ENCODE measurements at places on chromosomes 6 and 20.

DNA sequence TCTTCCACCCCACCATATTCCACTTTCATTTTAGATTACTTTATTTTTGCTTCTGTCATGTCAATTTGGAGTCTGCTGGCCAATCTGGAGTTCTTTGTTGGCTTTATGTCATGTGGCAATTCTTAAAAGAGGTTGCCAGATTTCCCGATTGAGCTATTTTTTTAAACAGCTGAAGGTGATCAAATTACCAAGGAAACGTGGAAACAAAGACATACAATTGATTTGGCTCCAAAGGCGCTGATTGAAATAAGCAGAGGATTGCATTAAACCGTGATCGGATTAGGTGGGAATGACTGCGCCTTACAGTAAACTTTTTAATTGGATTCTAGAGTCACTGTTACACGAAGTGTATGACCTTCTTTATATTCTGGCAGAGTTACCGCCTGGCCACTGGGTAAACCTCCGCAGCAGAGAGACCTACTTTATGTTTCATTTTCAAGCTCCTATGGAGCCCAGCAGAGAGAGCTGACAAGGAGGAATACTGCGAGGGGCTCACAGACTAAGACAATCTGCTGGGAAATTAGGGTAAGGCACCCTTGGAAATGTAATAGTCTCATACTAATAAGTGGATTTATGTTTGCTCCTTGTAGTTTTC, 37.9 kb downstream of the SIM1 start:
- DNase-seq = no peak

- DNase-seq = no peak
Measured at GRCh38 chr6:152136449-152136825, 329.0 kb downstream of the ESR1 start.

DNA sequence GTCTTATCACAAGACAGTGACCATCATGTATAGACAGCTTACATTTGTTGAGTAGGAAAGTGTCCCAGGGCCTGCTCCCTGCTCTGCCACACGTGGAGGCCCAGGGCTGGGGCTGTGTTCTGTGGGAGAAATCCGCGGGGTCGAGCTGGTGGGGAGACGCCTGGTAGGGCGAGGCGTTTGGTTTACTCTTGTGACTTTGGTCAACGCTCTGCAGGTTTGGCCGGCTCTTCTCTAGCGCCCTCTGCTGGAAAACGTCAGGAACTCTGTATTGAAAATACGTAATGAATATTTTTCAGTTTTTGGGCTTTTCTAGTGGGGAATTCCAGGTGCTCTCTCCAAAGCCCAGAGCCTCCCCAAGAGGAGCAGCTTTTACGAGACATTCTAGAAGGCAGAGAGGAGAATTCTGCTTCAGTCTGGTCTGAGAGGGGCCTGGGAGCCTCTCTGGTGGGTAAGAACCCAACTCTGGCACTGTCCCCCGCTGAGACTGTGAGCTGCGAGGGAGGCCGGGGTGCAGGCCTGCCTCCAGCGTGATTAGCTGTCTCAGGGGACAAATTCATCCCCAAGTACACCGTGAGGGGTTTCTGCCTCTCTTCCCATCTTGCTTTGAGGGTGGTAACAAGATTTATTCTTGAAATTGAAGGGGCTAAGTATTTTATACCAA, 112.6 kb upstream of the RALGAPA2 start:
- no peak for DNase-seq

- no peak for DNase-seq
Measured at GRCh38 chr6:153028963-153029362, 26.5 kb upstream of the MTRF1L start.

DNA sequence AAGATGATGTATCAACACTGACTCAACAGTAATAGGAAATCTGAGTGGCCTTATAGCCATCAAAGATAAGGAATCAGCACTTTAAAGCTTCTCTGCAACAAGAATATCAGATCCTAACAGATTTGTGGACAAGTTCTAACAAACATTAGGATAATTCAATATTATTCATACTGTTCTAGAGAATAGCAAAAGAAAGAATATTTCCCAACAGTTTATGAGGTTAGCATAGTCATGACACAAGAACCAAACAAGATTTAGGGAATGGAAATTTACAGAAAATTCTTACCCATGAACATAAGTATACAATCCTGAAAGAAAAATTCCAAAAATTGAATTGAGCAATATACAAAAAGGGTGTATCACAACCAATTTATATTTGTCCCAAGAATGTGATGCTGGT, 64.3 kb upstream of the BTBD3 start:
- no peak for DNase-seq

DNA sequence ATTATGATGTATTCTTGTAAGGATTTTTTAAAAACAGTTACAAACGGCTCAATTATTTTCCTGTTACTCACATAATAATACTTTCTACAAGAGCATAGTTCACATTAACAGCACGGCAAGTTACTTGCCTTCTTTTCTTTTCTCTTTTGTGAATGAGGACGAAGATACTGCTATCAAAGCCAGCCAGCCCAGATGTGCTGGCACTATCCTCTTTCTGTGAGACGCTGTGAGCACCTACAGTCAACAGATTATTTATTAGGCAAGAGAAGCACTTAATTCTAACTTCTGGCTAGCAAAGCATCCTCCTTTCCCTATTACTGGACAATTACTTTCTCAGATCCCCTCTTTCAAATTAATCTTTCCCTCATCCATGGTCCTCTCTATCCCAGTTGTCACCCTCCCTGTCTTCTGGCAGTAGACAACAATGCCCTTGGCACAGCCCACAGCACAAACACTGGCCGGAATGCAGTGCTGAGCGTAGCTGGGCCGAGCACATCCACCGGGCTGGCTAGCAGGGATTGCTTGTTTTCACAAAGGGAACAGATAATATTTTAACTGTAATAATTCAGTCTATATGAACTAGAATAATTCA, 262.1 kb downstream of the FOXC1 start:
- no peak for DNase-seq

GRCh38 chr6:5851261-5851757, 155.4 kb downstream of the NRN1 start:
- DNase-seq = no peak

- no peak for DNase-seq
Measured at GRCh38 chr6:167467793-167468431, 143.0 kb downstream of the TTLL2 start.

DNA sequence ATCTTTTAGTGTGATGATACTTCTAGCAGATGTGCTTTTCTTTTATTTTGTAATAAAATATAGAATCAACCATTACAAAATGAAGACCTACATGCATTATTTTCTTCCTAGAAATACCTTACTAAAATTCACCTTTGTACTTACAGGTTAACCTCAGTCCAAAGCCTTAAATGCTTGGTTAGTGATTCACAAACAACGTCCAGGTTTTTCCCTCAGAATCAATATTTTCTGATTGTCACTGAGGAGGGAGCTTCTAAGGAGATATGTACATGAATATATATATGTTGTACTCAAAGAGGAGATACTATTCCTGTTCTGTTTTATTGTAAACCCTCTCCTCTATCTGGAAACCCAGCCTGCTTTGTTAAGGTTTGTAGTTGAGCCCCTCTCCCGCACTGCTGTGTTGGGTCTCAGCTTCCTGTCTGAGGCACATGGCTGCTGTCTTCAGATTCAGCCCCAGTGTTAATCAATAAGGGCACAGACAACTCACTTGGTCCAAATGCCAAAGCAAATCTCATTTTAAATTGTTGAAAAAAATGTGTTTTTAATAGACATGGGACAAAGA, 33.9 kb upstream of the HS3ST5 start:
- DNase-seq = no peak

DNA sequence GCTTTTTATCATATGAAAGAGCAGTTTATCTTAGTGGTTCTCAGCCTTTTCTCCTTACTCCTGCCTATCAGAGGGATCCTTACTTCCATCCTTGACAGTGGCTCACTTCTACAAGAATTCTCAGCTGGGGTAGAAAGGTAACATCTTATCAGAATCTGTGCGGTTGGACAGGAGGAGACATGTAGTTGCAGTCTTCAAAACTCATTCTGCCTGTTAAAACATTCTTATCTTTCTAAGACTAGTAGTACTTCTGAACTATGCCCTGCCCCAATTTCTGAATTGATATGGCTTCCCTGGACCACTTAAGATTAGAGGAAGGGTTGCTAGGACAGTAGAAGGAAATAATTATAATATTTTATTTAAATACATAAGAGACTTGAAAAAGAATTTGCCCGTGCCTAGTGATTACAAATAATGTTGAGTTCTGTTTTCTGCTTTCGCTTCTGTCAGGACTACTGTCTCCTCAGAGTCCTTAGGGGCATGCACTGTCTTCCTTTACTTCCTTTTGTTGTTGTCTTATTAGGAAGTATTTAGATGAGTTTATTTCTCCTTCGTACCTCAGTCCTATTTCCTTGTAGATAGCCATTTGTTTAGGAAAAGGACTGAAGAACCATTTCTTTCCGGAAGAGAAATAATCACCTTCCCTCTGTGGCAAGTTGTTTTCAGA, 24.9 kb downstream of the BLTP3A start:
- no peak for DNase-seq

GRCh38 chr6:144033816-144034735, 26.0 kb upstream of the PLAGL1 start:
- DNase-seq = no peak

Data from GDM1 (cell line).